ENCODE measurements at places on chromosomes 7 and 10. TPM values are rescaled to one million over a fixed set of nuclear protein-coding genes. Genes with fewer than 3 reads are reported as not detected.

- H3K4me1 ChIP-seq = no peaks in the 10 kb centered on the region
- peaks cover 7% of the 10 kb centered on the region for H3K36me3 ChIP-seq
- H3K4me3 ChIP-seq = no peak overlapping the region
Observed at GRCh38 chr10:72511459-72511858, 114.4 kb downstream of the MICU1 start.

- no peaks in the 10 kb centered on the region for H3K27me3 ChIP-seq
- peak overlapping the region; percentile 5 for H3K4me3 ChIP-seq
- no peaks in the 10 kb centered on the region for H3K36me3 ChIP-seq
- peak overlapping the region; percentile 91 for H3K27ac ChIP-seq
Observed at GRCh38 chr7:84058311-84059076, 136.1 kb downstream of the SEMA3A start.

DNA sequence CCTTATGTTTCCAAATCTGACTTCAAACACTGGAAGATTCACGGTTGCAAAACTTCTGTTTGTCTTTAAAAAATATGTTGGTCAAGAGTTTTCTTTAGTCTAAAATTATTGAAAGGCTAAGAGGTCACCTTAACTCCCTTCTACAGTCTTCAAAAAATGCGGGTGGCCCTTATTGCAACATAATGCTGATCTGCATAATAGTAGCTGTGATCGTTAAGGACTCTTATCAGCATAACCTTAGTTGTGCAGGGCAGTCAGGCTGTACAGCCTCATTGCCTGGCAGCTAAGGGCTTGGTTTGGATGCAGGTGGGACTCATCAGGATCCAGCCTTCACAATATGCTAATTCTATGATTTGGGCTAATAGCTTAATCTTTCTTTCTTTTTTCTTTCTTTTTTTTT lies 15.0 kb downstream of the KIAA1217 start:
- H3K36me3 ChIP-seq = peaks cover 1% of the 10 kb centered on the region
- H3K4me3 ChIP-seq = no peak overlapping the region
- H3K27ac ChIP-seq = no peak overlapping the region
- H3K4me1 ChIP-seq = no peaks in the 10 kb centered on the region
- H3K27me3 ChIP-seq = no peaks in the 10 kb centered on the region

The CYP2E1 gene
- 6.3 TPM for total RNA-seq

The CHST15 gene
- total RNA-seq = 26.1 TPM

The SYT15 gene
- 14.5 TPM for total RNA-seq

The CDC123 gene
- total RNA-seq = 60.7 TPM

All from chondrocyte (in vitro differentiated cells).